Left hindlimb (tissue), 1 donor: ENCODE measurements at places on chromosomes 6 and 20.
A peak's percentile ranks its signal among the peaks of the same experiment; 100 is the strongest.

DNA sequence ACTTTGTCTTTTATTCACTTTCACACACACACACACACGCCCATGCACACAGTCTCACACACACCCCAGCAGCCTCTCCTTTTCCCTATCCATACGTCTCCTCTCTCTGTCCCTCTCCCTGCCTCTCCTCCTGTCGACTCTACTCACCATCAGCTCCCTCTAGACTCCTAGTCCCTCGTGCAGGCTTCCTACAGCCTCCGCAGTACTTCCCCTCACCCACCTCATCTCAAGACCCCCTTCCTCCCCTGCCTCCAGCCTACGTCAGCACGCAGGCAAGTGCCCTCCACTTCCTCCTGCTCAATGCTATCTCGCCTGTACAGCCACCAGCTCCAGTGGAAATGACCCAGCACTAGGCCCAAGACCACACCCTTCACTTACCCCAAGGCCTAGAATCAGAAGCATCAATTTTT, 820 bp upstream of the TREML2 start:
- no peak for DNase-seq

DNA sequence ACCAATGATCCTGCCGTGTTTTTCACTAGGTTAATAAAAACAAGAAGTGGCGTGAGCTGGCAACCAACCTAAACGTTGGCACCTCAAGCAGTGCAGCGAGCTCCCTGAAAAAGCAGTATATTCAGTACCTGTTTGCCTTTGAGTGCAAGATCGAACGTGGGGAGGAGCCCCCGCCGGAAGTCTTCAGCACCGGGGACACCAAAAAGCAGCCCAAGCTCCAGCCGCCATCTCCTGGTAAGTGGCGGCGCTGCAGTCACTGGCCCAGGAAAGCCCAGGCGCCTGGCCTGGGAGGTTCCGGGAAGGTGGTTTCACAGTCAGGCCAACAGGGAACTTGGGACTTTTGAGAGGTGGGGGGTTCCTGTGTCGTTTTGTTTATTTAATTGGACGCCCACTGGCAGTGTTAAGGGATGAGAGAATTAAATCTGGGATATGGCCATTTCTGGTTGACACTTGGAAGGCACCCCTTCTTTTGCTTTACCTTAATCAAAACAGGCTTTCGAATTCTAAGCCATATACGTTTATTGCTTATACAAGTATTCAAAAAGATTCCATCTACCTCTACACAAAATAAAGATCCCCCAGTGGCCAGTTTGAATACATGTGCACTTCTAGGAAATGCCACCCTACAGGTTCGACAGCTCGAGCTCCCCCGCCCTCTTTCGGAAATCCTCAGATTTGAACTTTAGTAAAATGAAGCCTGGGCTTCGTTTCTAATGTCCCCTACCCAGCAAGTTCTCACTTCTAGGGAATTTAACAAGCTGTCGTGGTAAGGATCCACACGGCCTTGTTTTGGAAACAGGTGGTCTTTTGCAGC, 138.9 kb downstream of the TMEM242 start:
- peak; percentile 53 for DNase-seq

DNA sequence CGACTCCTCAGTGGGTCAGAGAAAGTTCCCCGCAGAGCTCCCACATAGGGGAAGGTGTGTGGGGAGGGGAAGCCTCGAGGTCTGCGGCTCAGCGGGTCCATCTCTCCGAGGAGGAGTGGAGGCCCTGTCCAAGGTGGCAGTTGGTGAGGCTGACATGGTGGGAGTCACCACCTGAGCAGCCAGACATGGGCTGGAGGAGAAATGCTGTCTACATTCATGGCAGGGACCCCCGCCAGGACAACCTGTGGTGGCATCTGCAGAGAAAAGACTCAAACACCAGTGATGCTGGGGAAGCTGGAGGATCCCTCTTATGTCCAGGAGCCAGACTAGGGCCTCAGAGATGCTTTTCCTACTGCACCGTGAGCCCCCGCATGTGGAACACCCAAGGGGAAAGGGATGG, 49.8 kb downstream of the BMP7 start:
- DNase-seq = no peak

DNA sequence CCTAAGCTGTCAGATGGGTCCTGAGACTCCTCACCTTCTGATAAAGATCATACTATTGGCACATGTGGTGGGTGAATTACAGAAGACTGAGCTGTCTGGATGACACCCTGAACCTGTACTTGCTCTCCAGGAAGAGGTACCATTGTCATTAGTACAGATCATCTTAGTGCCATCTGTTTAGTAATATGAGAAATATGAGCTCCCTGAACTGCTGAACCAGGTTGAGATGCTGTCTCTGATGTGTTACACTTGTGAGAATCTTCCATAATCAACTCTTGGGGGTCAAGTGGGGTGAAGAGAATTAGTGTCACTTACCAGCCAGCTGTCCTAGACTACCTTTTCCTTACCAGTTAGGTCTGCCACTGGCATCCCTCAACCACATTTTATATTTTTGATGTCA, 531.0 kb downstream of the EPHA7 start:
- no peak for DNase-seq

DNA sequence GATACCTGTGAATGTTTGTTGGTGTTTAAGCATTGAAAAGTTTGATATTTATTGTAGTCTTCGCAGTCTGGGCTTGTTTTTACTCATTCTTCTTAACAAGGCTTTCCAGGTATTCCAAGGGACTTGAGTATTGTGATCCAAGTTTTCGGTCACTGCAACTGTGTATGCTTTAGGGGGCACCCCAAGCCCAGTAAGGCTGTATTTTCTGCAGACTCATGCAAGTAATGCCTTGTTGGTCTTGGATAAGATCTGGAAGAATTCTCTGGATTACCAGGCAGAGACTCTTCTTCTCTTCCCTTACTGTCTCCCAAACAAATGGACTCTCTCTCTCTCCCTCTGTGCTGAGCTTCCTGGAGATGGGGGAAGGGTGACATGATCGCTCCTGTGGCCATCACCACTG, 82.1 kb downstream of the RFPL4B start:
- DNase-seq = no peak

DNA sequence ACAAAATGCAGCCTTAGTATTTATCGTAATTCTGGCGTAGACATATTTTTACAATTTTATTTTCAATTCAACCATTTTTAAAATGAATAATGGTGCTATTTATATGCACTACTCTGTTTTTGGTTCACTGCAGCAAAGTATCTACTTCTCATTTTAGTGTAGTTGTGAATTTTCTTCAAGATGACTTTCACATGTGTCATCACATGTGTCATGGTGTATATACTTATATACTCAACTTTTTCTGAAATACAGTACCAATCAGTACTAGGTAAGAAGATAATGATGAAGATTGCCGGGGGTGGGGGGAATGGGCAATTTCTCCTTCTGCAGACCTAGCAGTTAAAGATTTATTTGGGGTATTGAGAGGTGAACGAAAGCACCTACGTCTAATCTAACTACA, 634.5 kb downstream of the PHF3 start:
- DNase-seq = no peak

DNA sequence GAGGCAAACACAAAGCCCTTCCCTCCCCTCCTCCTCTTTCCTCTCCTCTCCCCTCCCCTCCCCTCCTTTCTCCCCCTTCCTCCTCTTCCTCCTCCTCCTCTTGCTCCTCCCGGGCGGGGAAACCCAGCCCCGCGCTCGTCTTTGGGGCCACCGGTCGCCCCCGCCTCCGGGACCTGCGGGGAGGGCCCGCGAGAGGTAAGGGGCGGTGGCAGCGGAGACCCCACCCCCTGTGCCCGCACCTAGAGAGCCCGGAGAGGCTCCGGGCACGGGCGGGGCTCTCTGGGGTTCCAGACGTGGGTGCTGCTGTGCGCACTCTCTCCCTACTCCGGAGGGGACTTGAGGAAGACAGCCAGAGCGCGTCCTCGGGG, at the start of gene RIN2:
RIN2 (plus strand) TSS at position 126 of the 368 bp plus-strand sequence. CDS start 131,344 bp downstream, outside the sequence.
- no peak for DNase-seq

- DNase-seq = no peak
These were observed 205.2 kb upstream of the MARCKS start for GRCh38 chr6:113651920-113652319.

DNA sequence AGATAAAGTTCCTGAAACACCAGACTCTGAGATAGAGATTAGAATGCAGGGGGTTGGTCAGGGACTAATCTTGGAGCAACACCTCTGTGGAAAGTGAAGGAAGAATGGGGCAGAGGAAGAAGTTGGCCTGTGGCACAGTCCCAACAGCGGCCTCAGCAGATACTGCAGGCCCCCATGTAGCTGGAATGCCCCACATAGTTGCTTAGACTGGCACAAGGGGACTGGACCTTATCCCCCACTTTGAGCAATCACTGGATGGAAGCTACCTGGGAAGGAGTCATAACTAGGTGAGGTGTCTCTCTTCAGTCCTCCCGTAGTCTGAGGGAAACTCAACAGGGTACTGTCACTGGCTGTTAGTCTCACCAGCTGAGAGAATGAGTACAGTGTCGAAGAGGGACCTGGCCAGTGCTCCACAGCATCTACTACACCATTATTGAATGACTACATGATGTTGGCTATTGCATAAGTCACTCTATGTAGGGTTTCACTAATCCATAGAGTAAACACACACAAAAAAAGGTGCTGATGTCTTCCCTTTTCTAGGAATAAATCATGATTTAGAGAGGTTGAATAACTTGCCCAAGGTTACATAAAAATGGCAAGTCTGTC, 47.5 kb downstream of the ADGRG6 start:
- no peak for DNase-seq

DNA sequence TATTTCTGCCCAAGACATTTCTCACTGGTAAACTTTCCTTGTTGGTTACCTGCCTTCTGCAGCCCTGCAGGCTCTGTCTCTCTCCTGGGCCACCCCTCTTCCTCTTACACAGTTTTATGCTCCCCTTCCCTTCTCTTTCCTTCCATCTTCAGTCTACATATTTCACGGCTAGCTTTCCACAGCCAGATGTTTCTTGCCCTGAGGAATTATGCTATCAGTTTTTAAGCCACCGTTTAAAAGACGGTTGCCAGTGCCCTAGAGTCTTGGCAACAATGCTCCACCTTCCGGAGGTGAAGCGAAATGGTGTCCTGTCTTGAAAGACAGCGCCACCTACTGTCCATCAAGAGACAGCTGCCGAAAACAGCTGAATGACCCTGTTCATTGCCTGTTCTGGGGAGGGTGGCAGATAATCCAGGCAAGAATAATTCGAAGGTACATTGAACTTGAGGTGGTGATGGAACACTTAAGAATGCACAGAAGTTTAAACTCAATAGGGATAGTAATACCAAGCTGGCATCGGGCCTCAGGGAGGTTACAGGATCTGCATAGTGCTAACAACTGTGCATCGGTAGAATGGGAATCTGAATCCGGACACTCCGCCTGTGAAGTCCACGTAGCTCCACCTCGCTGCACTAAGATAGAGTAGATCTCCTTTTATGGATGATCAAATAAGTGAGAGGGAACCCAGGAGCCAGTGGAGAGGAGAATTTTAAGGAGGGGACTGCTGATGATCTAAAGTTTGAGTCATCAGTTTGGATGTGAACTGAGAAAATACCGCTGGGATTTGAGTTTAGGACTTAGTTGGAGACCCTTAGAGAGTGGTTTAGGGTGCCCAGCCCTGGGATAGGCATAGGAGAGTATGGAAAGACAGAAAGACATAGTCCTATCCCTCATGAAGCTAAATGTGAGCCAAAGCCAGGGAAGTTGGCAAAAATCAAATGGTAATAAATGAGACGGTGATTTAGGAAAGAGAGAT, 4.8 kb upstream of the TRIM40 start:
- peak; percentile 55 for DNase-seq

DNA sequence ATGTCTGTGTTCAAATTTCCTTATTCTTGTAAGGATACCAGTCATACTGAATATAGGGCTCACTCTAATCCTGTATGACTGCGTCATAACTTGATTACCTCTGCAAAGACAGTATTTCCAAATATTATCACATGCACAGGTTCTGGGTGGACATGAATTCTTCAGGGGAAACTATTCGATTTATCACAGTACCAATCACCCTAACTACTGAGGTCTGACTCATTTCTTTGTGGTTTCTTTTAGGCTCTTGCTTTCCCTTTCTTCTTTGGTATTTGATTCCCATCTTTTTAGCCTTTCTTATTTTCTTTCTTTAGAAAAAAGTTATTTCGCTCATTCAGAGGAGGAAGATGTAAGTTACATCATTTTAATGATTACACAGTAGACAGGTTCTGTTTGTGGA, 40.3 kb upstream of the TBX18 start:
- no peak for DNase-seq

DNA sequence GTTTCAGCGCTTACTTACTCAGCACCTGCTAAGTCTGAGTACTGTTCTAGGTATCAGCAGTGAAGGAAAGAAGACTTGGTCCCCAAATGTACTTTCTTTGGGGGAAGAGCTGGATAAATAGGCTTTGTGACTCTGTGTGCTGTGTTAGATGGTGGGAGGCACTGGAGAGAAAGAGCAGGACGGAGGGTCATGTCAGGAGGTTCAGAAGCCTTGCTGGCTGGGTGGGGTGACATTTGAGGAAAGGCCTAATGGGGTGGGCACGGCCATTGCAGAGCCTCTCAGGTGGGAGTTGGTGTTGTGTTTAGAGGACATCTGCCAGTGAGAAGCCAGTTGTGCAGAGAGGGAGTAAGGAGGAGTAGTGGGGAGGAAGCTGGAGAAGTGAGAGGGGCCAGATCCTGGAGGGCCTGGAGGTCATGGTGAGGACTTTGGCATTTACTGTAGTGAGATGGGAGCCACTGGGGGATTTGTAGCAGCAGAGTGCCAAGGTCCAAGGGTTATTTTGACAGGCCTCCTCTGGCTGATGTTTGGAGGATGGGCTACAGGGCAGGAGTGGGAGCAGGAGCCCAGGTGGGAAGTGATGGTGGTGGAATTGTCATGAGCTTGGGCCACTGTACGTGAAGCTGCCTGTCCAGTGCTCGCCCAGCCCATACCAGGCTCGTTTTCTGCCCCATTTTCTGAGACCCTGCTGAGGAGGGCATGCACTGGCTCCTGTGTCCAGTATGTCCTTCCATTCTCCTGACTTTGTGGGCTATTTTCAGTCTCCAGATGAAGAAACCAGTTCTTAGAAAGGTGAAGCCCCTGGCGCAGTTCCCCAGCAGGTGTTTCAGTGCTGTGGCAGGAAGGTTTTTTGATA, 886 bp downstream of the SDCBP2 start:
- DNase-seq = peak; percentile 8

GRCh38 chr20:18729231-18729825, 84.3 kb upstream of the SCP2D1 start:
- no peak for DNase-seq
